ENCODE measurements at places on chromosomes 5 and 9.

- no peak for DNase-seq
These were observed 177.6 kb downstream of the DIRAS2 start for GRCh38 chr9:90464978-90465377.

DNA sequence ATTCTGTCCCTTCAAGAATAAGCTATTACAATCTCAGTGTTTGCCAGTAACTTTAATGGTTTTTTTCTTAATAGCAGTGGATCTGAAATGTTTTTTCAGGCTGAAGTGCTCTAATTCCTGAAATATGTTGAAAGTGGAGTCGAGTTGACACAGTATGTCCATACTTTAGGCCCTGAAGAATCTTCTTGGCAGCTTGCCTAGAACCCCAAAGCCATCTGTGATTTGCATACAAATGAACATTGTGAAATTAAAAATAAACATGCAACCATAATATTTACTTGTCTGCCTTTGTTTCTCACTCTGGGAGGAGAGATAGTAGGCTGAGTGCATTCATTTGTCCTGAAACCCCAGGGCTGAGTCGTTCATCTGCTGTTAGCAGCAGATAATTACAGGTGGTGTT lies 152.7 kb downstream of the ADCY2 start:
- DNase-seq = no peak

DNA sequence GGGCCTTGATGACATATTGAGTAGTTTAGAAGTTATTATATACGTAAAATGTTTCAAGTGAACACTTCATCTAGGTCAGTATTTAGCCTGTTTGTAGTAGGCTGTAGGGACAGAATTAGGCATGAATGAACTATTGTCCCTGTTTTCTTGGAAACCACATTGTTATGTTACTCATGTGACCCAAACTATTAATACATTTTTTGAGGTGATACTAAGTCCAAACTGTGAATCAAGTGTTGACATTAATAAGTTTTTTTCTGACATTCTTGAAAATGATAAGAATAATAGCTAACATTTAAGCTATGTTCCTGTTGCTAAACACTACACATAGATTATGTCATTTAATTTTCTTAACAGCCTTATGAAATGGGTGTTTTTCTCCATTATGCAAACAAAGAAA lies 1642.7 kb upstream of the WWC1 start:
- DNase-seq = no peak

DNA sequence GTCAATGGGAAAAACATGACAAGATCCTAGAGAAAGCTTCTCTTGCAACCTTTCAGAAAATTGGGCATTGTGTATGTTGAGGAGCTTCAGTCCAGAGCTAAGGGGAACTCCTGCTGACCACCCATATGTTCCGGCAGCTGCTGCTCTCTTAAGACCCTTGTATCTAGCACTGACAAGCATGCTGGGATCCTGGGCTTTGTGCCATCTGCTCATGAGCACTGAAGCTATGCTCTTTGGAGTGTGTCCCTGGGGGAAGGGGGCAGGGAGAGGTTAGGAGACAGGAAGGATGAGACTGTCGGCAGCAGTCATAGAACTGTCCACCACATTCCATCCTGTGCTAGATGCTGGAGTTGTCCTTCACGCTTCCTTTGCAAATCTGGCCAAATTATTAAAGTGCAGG lies 109.3 kb downstream of the JAKMIP2 start:
- no peak for DNase-seq

Data from stimulated activated CD4-positive, alpha-beta T cell treated with anti-CD3 and anti-CD28 coated beads, Interleukin-2, amount 100 ng/mL, for 48 hours (primary cell).